ENCODE measurements at places on chromosomes 12 and 14.

DNA sequence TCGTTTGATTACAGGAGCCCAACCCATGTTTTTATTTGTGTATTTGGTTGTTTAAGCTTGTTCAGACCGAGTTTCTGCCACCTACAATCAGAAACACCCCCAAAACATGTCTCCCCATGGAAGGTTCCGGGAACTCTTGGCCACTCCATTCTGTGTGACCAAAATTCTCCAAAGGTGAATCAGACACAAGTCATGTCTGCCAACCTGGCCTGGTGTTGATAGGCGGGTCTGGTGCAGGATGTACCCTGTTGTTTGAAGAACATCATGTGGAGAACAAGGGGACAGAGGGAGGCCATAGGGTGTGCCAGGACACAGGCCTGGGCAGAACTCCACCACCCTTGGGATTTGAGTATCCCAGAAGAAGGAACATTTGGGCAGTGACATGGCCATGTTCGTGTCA is 147.1 kb upstream of the MYL2 start:
- no peaks in the 10 kb centered on the region for H3K36me3 ChIP-seq
- no peak for DNase-seq
- H3K27ac ChIP-seq = no peak overlapping the region
- peaks cover 4% of the 10 kb centered on the region for H3K4me1 ChIP-seq
- no peak overlapping the region for H3K4me3 ChIP-seq

DNA sequence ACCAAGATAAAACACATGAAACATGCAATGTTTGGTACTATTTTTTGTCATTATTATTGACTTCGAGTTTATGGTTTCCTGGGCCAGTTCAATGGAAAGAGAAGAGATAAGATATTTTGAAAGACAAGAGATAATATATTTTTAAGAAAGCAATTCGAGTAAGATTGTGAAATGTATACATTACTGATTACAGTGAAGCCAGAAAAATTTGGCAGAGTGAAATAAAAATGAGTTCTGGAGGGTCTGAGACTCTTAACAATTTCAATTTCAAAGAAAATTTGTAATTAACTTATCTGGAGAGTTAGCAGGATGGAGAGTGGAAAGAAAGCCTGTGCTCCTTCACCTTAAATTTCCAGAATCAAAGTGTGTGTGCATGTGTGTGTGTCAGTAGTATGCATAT is 17.3 kb downstream of the CCER1 start:
- DNase-seq = no peak
- H3K4me1 ChIP-seq = peaks cover 17% of the 10 kb centered on the region
- H3K4me3 ChIP-seq = no peak overlapping the region
- peaks cover 4% of the 10 kb centered on the region for H3K27me3 ChIP-seq
- H3K36me3 ChIP-seq = peaks cover 2% of the 10 kb centered on the region

GRCh38 chr14:96821501-96821900 is 24.3 kb downstream of the VRK1 start:
- peaks cover 36% of the 10 kb centered on the region for H3K36me3 ChIP-seq
- no peak overlapping the region for H3K27ac ChIP-seq
- no peak for DNase-seq
- no peak overlapping the region for H3K4me3 ChIP-seq

GRCh38 chr14:89479802-89480201 is 62.8 kb upstream of the FOXN3 start:
- DNase-seq = no peak
- no peak overlapping the region for H3K4me3 ChIP-seq
- H3K4me1 ChIP-seq = peaks cover 11% of the 10 kb centered on the region
- no peaks in the 10 kb centered on the region for H3K27me3 ChIP-seq
- H3K27ac ChIP-seq = no peak overlapping the region

- DNase-seq = no peak
- no peak overlapping the region for H3K4me3 ChIP-seq
- peaks cover 3% of the 10 kb centered on the region for H3K27me3 ChIP-seq
- H3K4me1 ChIP-seq = no peaks in the 10 kb centered on the region
Measured at GRCh38 chr12:65004270-65004669, 116.8 kb downstream of the WIF1 start.

GRCh38 chr12:132503618-132504204 is 13.8 kb downstream of the FBRSL1 start:
- DNase-seq = no peak
- H3K27ac ChIP-seq = no peak overlapping the region
- H3K27me3 ChIP-seq = no peaks in the 10 kb centered on the region
- H3K4me3 ChIP-seq = no peak overlapping the region

- peak; percentile 80 for DNase-seq
- no peak overlapping the region for H3K27ac ChIP-seq
- H3K36me3 ChIP-seq = no peaks in the 10 kb centered on the region
- peaks cover 43% of the 10 kb centered on the region for H3K27me3 ChIP-seq
- no peak overlapping the region for H3K4me3 ChIP-seq
Measured at GRCh38 chr14:106872611-106873446, 1346.4 kb downstream of the TMEM121 start.

GRCh38 chr14:94960285-94961001 is 190.5 kb upstream of the GSC start:
- H3K36me3 ChIP-seq = no peaks in the 10 kb centered on the region
- no peak for DNase-seq
- H3K27ac ChIP-seq = no peak overlapping the region
- no peak overlapping the region for H3K4me3 ChIP-seq
- no peaks in the 10 kb centered on the region for H3K27me3 ChIP-seq

GRCh38 chr14:100641274-100641860 is 54.1 kb upstream of the BEGAIN start:
- no peak for DNase-seq
- H3K27ac ChIP-seq = no peak overlapping the region
- no peaks in the 10 kb centered on the region for H3K36me3 ChIP-seq
- no peak overlapping the region for H3K4me3 ChIP-seq
- H3K4me1 ChIP-seq = peaks cover 60% of the 10 kb centered on the region

GRCh38 chr12:3247077-3247476 is 169.9 kb downstream of the TSPAN9 start:
- H3K4me3 ChIP-seq = no peak overlapping the region
- DNase-seq = no peak
- peaks cover 6% of the 10 kb centered on the region for H3K4me1 ChIP-seq
- no peaks in the 10 kb centered on the region for H3K27me3 ChIP-seq

DNA sequence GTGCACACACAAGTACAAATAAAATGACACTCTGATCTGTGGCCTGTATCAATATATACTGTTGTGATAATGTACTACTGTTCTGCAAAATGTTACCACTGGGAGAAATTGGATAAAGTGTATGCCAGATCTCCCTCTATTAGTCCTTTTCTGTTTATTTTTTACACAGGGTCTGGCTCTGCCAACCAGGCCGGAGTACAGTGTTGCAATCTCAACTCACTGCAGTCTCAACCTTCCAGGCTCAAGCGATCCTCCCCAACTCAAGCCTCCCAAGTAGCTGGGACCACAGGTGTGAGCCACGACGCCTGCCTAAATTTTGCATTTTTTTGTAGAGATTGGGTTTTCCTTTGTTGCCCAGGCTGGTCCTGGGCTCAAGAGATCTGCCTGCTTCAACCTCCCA is 1.9 kb downstream of the NT5DC3 start:
- H3K4me3 ChIP-seq = peak overlapping the region; percentile 7
- H3K36me3 ChIP-seq = peaks cover 6% of the 10 kb centered on the region
- H3K27me3 ChIP-seq = peaks cover 11% of the 10 kb centered on the region
- DNase-seq = no peak
- H3K4me1 ChIP-seq = peaks cover 18% of the 10 kb centered on the region

DNA sequence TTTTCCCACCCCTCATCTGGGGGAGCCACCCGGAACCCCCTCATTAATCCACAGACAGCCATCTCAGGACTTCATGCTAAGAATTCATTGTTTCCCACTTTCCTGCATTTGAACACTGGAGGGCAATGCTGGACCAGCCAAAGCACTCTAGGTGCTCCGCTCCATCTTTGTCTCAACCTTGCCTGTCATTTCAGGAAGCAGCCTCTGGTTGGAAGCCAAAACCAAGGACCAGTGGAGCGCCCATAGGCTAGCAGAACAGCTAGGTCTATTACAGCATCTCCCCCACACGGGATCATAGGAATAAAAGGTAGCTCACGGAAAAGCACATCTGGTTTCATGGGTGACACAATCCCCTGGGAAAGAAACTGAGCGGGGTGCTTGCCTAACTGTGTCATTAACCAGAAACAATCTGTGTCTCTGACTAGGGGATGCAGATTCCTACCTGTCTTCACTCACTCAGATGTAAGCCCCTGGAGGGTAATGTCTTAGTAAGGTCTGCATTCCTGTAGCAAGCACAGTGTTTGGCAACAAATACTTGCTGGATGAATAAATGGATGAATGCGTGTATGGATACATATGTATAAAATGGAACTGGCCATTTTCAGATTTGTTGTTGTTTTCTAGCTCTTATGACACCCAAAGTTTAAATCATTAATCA is 197.0 kb downstream of the DAD1 start:
- no peaks in the 10 kb centered on the region for H3K27me3 ChIP-seq
- no peak overlapping the region for H3K4me3 ChIP-seq
- no peak for DNase-seq
- no peaks in the 10 kb centered on the region for H3K36me3 ChIP-seq

DNA sequence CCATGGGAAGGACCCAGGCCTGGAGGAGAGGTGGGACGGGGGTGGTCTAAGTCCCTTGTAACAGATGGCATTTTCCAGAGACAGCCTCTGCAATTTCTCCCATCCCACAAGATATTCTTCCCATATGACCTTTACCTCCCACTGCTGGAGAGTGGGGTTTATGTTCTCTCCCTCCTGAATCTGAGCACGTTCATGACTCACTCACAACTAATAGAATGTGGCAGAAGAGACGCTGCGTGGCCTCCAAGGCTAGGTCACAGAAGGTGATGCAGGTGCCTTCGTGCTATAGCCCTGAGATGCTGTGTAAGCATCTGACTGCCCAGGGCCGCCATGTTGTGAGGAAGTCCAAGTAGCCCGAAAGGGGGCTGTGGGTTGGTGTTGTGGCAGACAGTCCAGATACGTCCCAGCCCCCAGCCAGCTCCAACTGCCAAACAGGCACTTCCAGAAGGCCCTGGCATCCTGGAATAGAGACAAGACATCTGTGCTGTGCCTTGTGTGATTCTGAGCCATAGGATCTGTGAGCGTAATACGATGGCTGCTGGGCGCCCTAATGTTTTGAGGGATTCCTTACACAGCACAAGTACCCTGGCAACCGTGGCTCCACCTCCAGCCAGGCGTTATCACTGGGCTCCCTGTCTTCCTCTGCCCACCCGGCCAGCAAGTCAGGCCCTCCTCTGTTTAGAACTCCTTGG is 56.1 kb upstream of the NCOR2 start:
- H3K27me3 ChIP-seq = peaks cover 8% of the 10 kb centered on the region
- no peak for DNase-seq
- no peak overlapping the region for H3K27ac ChIP-seq
- no peaks in the 10 kb centered on the region for H3K4me1 ChIP-seq
- no peaks in the 10 kb centered on the region for H3K36me3 ChIP-seq

DNA sequence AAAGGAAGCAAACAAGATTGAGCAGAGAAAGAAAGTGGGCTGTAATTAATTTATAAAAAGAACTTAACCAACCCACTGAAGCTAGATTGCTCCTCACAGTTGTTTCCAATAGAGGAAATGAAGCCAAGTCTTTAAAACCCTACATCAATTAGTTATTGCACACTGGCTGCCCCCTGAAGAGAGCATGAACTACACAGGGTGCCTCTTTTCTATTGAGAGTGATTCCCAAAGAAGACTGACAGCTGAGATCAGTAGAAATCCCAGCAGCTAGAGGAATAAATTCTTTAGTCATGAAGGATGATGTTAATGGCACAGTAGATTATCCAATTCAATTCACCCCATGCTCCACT is 8.6 kb upstream of the USP15 start:
- DNase-seq = no peak
- H3K27me3 ChIP-seq = no peaks in the 10 kb centered on the region
- peaks cover 31% of the 10 kb centered on the region for H3K4me1 ChIP-seq
- peak overlapping the region; percentile 87 for H3K27ac ChIP-seq

GRCh38 chr12:16618256-16618655 is 12.3 kb upstream of the LMO3 start:
- no peaks in the 10 kb centered on the region for H3K36me3 ChIP-seq
- H3K4me1 ChIP-seq = no peaks in the 10 kb centered on the region
- no peaks in the 10 kb centered on the region for H3K27me3 ChIP-seq
- H3K27ac ChIP-seq = no peak overlapping the region
- no peak overlapping the region for H3K4me3 ChIP-seq

- no peak for DNase-seq
- peak overlapping the region; percentile 67 for H3K4me3 ChIP-seq
- H3K27ac ChIP-seq = peak overlapping the region; percentile 95
- H3K4me1 ChIP-seq = peaks cover 81% of the 10 kb centered on the region
- H3K36me3 ChIP-seq = peaks cover 46% of the 10 kb centered on the region
- no peaks in the 10 kb centered on the region for H3K27me3 ChIP-seq
Measured at GRCh38 chr14:61477712-61478462, 156.5 kb downstream of the PRKCH start.

- peak; percentile 84 for DNase-seq
- peaks cover 5% of the 10 kb centered on the region for H3K36me3 ChIP-seq
- peak overlapping the region; percentile 41 for H3K4me3 ChIP-seq
- peak overlapping the region; percentile 97 for H3K27ac ChIP-seq
- peaks cover 27% of the 10 kb centered on the region for H3K27me3 ChIP-seq
Measured at GRCh38 chr14:105480807-105481801, 5.6 kb upstream of the CRIP1 start.

DNA sequence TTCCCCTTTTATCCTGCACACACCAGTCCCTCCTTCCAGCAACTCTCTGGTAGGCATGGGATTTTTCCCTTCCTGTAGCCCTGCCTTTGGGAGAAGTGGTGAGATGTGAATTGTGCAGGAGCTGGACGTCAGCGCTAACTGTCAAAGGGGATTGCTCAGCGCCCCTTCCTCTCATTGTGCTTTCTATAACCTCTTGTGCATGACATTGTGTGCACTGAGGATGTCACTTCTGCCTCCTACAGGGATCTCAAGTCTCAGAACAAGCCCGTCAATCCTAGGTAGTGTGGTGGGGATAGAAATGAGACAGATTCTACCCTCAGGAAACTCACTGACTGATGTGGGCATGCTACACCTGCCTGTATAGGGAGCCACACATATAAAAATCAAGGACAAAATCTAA is 8.7 kb downstream of the KCNA5 start:
- H3K27ac ChIP-seq = no peak overlapping the region
- DNase-seq = no peak
- peaks cover 7% of the 10 kb centered on the region for H3K27me3 ChIP-seq
- peaks cover 3% of the 10 kb centered on the region for H3K4me1 ChIP-seq
- no peak overlapping the region for H3K4me3 ChIP-seq
- no peaks in the 10 kb centered on the region for H3K36me3 ChIP-seq

DNA sequence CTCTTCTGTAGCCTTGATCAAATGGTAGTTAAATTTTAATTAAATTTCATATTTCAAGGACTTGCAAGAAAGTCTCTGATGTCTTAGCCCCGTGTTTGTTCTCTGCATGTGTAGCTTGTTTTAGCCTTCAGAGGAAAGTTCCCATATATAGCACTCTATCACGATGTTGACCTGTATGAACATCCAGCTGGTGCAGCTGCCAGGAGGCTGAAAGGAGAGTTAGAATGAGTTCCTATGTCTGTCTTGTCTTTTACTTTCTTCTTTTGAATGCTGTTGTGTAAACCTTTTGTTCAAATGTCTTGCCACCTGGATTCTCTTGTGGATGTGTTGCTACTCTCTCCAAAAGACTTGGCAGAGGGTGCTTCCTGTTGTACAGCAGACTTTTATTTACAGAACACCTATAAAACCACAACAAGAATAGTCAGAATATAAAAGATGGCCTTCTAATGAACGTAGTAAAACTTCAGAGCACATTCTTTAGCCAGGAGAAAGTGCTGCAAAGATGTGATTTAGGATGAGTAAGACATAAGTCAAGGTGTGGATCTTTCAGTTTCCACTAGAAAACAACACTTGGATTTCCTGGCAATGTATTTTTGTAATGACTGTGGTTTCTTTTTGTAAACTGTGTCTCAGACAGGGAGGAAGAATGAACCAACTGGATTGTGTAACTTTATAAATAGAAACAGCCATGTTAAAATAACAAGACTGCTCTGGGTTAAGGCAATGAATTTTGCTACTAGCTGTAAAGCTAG is 17.2 kb downstream of the NAV3 start:
- DNase-seq = no peak
- no peaks in the 10 kb centered on the region for H3K36me3 ChIP-seq
- H3K27me3 ChIP-seq = no peaks in the 10 kb centered on the region
- no peak overlapping the region for H3K27ac ChIP-seq
- H3K4me3 ChIP-seq = no peak overlapping the region
- no peaks in the 10 kb centered on the region for H3K4me1 ChIP-seq

All from activated T-helper 2 cell treated with anti-CD3 and anti-CD28 coated beads, Interferon-gamma antibody, Interleukin-2, Interleukin-4, amounts not matched to agents 10 μg/mL and 5 μg/mL and 100 μg/mL, durations not matched to agents 14 hours and 24 hours and 36 hours (primary cell).